Amniotic stem cell (primary cell): ENCODE measurements at places on chromosomes 13 and 19.

DNA sequence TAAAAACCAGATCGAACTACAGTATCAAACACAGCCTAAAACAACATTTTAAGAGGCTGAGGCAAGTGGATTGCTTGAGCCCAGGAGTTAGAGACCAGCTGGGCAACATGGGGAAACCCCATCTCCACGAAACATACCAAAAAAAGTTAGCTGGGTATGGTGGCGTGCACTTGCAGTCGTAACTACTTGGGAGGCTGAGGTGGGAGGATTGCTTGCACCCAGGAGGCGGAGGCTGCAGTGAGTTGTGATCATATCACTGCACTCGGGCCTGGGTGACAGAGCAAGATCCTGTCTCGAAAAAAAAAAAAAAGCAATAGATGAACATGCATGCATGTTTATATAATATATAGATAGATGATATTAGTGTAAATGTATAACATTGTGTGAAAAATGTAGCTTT lies 5.2 kb upstream of the MRPS31 start:
- DNase-seq, result no peak

GRCh38 chr19:49831592-49831991 lies 13.5 kb downstream of the MED25 start:
- no peak for DNase-seq

DNA sequence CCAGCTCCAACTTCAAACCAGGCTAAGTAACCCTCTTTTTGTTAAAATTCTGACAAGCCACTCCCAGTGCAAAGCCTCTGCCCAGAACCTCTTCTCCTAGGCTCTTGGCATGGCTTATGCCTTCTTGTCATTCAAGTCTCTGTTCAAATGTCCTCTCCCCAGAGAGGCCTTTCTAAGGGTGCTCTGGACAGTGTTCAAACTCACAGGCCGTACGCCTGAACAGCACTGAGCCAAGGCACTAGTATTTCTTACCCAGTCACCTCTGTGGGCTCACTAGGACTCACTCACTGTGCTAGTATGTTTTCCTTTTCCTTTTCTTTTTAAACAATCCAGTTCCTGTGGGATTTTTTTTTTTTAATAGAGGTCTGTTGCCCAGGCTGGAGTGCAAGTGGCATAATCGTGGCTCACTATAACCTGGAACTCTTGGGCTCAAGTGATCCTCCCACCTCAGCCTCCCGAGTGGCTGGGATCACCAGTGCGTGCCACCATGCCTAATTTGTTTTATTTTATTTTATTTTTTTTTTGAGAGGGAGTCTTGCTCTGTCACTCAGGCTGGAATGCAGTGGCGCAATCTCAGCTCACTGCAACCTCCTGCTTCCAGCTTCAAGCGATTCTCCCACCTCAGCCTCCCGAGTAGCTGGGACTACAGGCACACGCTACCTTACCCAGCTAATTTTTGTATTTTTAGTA lies 2.3 kb upstream of the ASF1B start:
- DNase-seq, result no peak

DNA sequence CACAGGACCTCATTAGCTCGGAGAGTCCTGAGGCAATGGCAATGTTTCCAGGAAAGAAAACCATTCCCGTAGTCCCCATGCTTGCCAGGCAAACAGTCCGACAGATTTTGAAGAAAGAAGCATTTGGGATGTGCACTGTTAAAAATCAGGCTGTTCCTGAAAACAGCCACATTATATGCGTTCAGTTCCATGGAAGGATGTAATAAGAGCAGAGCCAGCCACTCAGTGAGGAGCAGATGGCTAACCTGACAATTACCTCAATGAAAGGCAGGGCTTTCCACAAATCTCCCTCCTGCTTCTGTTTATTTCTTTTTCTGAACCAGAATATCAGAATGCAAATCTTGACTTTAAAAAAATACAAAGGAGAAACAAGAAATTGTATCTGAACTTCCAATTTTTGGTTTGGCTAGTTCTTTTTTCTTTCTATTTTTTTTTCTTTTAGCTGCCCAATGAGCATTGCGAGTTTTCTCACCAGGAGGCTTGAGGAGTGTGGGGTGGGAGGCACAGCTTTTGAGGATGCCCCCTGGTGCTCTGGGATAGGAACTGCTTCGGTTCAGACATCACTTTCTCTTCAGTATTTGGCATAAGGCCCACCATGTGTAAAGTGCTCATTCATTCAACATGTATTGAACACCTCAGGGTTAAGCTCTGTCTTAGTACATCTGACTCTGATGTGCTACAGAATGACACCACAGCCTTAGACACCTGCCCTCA lies 124.2 kb downstream of the TBC1D4 start:
- peak; percentile 5 for DNase-seq

- DNase-seq, result no peak
These were observed 2.1 kb downstream of the PLEKHF1 start for GRCh38 chr19:29667387-29667783.

DNA sequence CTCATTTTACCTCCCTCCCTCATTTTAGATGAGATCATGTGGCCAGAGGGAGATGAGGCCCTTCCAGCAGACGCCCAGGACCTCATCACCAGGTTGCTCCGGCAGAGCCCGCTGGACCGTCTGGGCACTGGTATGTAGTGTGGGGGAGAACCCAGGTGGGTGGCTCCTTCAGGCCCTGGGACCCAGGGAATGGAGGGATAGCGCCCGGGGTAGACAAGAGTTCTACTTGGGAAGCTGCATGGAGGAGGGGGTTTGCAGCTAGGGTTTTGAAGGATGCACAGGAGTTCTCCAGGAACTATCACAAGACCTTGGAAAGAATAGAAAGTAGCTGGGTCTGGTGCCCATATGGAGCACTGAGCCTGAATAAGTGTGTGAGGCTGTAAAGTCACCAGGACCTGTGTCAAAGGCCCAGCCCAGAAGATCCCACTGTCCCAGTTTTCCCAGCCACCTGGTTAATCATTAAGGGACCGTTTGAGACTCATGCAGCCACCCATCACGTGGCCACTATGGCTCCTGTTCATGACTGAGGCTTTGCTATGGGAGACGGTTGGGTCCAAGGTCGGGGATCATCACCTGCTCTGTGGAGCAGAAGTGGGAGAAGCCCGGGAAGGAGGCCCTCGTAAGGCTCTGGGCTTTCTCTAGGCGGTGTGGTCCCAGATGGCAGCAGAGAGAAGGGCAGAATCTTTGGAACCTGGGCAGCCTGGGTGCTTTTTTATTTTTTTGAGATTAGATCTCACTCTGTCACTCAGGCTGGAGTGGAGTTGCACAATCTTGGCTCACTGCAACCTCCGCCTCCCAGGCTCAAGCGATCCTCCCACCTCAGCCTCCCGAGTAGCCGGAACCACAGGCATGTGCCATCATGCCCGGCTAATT lies 17.0 kb upstream of the PIK3R2 start:
- no peak for DNase-seq

GRCh38 chr13:51999510-51999911 lies 11.7 kb downstream of the ATP7B start:
- no peak for DNase-seq

DNA sequence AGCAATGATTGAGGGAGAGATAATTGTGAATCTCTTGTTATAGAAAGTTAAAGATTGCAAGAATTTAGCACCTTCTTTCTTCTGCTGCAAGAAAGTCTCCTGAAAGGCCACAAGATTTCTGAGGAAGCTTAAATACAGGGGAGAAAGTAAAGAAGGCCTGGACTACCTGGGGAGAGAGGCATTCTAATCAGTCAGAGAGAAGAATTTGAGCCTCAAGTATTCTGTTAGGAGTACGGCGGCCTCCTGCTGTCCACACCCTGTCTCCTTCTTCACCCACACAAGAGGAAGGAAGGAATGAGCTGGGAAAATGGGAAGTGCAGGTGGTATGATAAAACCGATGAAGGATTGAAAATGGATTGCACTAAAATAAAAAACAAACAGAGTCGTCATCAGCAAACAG lies 474.7 kb downstream of the DIAPH3 start:
- DNase-seq, result no peak

DNA sequence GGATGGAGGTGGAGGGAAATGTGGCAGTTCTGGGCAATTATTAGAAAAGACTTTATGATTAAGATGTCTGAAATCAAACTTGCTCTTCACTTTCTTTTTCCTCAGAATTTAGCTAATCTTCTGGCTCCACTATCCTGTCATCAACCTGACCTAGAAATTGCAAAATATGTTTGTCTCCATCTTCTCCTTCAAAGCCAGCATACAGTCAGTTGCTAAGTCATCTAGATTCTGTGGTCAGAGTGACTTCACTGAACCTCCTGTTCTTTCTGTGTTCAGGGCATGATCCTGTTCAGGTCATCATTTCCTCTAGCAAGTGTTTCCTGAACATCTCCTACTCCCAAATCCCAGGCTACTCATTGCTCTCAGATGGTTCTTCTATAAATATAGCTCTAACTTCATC lies 10.8 kb upstream of the CCNA1 start:
- no peak for DNase-seq

GRCh38 chr13:105159841-105160240 lies 1375.6 kb downstream of the EFNB2 start:
- no peak for DNase-seq

DNA sequence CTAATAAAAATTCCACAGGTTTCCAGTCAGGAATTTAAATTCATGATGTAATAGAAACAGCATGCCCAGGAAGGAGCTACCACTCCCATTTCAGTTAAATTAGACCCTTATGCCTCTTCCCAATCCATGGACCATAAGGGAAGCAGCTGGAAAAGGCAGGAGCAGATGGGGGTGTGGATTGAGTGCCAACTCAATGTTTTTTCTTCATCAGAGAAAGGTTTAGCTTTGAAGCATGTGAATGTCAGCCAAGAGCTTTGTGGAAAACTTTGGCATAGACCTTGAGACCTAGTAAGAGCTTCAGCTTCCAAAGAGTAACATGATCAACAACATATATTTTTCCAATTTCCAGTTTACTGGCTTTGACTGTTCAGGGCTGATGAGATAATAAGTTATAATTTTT lies 2139.9 kb downstream of the PCDH9 start:
- no peak for DNase-seq

DNA sequence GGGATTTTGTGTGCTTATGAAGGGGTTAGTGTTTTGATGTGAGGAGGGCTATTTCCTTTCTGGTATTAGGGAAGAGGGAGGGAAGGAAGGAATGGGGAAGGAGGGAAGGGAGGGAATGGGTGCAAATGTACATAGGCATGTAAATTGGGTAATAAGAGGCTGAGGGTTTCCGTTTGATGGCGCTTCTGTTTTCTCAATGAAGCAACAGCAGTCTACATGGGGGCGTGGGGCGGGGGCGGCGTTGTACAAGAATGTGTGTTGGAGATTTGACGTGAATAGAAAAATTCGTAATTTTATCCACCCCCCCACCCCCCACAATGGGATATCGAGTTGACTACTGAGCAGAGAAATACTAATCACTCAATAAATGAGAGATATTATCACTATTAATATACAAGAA lies 52.5 kb downstream of the PDS5B start:
- DNase-seq, result no peak

DNA sequence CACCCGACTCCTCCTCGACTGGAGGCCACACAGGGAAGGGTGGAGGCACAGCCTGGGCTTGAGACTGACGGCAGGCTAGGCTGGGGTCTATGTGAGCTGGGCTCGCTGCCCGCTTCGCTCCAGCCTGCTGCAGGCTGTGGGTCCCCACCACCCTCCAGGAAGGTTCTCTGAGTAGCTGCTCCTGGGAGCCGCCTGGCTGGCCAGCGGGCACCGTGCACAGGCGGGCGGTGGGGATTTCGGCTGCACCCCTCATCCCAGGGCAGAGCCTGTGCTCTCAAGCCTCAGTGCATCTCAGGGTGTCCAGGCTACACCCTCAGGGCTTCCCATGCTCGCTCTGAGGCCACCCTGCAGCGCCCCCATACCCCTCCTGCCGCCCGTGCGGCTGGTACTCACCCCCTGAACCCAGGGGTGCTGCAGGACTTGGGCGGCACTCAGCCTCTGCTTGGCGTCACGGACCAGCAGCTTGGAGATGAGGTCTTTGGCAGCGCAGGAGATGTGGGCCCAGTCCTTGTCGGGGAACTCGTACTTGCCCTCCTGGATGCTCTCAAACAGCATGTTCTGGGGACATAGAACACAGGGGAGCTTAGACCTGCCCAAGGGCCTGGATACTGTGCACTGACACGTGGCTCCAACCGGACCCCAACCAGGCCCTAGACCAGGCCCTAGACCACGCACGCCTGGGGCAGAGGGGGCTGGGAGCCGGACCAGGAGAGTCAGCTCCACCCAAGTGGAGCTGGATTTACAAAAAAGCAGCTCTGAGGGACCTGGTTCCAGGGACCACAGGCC lies 10.2 kb downstream of the MKNK2 start:
- no peak for DNase-seq

- no peak for DNase-seq
These were observed 10.8 kb upstream of the HOMER3 start for GRCh38 chr19:18951721-18952281.

GRCh38 chr13:46624353-46624752 lies 71.4 kb downstream of the LRCH1 start:
- no peak for DNase-seq

- no peak for DNase-seq
These were observed 77.9 kb upstream of the KL start for GRCh38 chr13:32938314-32938713.

DNA sequence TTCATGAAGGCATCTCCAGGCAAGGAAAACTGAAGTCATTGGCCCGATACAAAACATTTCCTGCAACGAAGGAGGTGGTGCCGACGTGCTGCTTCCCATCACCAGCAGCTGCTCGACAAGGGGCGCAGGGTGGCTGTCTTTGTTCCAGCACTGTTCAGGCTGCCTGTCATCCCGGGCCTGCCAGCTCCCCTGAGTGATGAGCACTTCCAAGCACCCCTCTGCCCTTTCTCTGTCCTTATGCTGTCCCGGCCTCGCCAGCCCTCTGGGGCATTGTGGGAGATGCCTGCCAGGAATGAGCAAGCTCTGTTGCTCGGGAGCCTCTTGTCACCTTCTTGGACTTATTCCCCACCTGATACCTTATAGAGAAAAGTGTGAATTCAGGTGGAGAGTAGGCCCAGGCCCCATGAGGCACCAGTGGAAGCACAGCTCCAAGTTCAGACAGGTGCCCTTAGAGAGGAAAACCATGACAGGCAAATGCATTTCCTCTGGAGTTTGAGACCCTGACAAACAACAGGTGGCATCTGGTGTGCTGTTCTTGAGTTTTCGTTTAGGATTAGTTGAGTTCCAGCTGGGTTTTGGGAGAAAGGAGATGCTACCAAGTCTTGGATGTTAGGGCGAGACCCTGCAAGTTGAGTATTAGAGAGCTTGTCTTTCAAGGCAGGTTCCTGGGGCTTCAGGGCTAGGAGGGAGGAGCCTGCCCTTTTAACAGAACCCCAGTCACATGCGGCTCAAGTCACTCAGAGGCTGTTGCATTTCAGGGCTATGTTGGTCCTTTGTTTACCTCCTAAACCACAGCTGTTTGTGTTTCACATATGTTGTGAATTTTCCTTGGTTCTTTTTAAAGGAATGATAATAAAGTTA lies 21.4 kb downstream of the BBC3 start:
- no peak for DNase-seq

GRCh38 chr13:40352802-40353562 lies 313.5 kb downstream of the FOXO1 start:
- DNase-seq, result no peak

GRCh38 chr13:40468227-40468838 lies 198.1 kb downstream of the FOXO1 start:
- no peak for DNase-seq

- DNase-seq, result no peak
These were observed 29.1 kb upstream of the DCLK1 start for GRCh38 chr13:36160297-36160696.
